ENCODE measurements at places on chromosomes 6 and 20.

DNA sequence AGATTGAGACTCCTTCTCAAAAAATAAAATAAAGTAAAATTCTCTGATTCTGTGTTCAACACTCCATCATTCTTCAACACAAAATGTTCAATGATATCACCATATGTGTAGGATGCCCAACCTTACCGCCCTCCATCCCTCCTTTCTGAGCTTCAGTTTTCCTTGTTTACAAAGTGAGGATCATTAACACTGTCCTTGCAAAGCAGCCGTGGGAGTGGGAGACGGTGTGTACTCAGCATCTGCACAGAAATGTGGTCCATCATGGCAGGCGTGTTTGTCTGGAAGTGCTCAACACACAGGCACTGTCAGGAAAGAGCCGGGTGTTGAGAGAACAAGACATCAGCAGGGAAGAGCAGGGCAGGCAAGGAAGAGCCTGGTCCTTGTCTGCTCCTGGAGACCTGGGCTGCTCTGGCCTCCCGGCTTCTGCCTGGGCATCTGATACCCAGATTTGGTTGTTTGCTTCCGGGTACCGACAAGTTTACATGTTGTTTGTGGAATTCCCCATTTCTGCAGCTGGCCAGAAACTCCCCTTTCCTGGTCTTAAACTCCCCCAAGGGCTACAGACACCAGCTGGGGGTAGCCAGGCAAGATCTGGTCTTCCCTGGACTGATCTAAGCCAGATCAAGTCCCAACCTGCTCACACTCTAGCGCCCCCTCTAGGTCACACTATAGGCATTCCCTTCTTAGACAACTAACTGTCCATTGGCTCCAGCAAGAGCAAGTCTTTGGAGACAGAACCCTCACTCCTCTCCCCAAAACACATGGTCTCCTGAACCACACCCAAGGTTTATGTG, 26.7 kb upstream of the TTPAL start:
- DNase-seq: no peak

GRCh38 chr20:43017241-43018030, 172.3 kb downstream of the PTPRT start:
- no peak for DNase-seq

- DNase-seq: no peak
These were observed 501.4 kb downstream of the BCKDHB start for GRCh38 chr6:80607811-80608391.

- DNase-seq: no peak
These were observed 551.6 kb upstream of the JARID2 start for GRCh38 chr6:14694308-14694707.

DNA sequence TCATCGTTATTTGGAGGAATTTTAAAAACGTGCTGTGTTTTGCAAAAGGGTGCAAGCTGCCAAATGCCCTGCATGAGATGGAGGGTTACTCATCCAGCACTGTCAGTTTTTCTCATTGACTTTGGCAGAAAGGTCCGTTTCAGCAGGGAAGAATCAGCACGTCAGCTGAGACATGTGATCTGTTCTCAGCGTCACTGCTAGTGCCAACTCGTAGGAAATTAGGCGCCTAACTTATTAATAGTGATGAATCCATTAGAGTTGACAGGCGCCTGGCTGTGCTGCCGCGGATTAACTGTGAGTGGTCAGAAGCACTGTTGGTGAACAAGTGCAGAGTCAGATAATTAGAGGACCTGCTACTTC, 175.5 kb upstream of the FOXQ1 start:
- no peak for DNase-seq

- DNase-seq: no peak
These were observed 475.3 kb upstream of the JARID2 start for GRCh38 chr6:14770572-14770971.

- DNase-seq: no peak
These were observed 203.2 kb upstream of the MAP3K7 start for GRCh38 chr6:90790058-90790457.

DNA sequence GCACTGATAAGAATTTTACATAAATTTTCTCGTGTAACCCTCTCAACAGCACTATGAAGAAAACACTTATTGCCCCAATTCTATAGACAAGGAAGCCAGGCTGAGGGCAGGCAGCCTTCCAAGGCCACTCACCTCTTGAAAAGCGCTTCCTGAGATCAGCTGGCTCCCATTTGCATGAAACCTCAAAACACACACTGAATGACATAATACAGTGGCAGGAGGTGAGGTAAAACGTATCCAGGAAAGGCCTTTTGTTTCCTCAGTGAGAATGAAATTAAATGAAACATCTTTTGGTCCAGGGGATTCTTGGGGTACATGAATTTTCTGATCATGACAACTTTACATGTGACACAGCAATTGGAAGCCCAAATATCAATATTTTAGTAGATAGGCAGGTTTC, 112.5 kb downstream of the WDR27 start:
- DNase-seq: no peak

- no peak for DNase-seq
These were observed 16.6 kb upstream of the WFDC12 start for GRCh38 chr20:45140836-45141235.

- DNase-seq: no peak
These were observed 11.9 kb downstream of the ZNF335 start for GRCh38 chr20:45959956-45960630.

DNA sequence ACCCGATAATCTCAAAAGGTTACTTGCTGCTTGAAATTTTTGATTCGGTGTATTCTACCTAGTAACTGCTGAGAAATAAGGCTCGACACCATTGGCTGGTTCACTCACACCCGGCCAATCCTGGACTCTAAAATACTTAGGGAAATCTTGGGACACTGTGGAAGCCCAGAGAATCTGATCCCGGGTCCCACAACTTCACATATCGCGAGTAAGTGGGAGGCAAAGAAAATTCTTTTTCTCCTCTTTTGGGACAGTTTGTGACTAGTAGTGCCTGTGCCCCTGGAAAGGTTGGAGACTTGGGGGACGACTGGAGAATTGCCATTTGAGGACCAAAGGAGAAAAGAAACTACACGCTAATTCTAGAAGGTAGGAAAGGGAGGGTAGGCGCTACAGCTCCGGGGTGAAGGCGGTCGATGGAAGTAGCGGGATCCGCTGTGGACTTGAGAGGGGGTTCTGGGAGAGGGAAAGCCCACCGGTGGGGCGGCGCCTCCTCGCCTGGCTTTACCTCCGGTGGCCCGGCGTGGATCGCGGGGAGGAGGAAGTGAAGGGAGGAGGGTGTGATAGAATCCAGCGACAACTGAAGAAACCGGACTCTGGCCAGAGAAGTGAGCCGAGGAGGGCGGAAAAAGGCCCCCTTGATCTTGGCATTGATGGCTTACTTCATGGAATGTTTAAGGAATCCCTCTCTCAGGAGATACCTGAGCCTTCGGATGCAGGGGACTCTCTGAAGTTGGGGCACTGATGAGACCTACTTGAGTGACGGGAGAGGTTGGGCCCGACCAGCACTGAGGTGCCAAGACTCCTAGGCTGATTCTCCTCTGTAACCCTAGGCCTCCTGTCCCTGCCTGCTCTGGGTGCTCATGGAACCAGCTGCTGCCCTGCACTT, 18.8 kb upstream of the BTN3A3 start:
- DNase-seq: no peak

DNA sequence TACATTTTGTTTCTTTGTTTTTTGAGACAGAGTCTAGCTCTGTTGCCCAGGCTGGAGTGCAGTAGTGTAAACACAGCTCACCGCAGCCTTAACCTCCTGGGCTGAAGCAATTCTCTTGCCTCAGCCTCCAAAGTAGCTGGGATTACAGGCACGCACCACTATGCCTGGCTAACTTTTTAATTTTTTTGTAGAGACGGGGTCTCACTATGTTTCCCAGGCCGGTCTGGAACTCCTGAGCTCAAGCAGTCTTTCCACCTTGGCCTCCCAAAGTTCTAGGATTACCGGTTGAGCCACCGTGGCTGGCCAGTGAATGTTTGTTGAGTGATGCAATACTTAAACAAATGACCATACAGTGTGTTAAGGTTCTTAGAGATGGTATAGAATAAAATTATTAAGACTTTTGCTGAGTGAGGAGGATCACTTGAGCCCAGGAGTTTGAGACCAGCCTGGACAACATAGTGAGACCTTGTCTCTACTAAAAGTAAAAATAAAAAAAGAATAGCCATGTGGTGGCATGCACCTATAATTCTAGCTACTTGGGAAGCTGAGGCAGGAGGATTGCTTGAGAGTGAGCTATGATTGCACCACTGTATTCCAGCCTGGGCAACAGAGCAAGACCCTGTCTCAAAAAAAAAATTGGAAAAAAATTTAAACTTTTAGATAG, 13.4 kb downstream of the CEP250 start:
- no peak for DNase-seq

DNA sequence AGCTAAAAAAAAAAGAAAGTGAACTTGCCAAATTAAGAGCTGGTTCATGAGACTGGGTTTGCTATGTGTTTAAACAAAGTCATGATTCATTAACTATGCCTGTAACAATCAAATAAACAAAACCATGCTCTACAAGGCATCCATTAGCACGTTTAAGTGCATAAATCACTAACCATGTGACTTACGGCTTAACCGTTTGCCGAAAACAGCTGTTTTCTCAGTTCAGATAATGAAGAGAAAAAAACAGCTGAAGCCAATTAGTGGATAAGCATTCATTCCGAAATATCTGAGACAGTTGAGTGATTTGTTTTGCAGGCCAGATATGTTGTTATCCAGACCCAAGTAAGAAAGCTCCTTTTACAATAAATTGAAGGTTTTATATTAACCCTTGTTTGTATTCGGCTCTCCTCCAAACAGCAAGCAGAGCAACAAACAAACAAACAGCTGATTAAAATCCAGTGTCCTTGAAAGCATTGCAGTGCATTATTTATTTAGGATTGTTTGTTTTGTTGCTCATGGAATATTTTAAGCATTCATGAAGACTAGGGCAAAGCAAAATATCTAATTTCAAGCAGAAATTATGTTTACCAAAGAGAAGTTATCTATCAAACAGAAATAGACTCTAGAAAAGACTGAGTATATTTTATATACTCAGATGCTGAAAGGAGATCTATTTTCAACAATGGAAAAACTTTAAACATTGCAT, 343.5 kb downstream of the RFPL4B start:
- DNase-seq: no peak

- no peak for DNase-seq
These were observed 20.7 kb upstream of the ASIP start for GRCh38 chr20:34220561-34220960.

GRCh38 chr6:83429857-83430610, 817 bp downstream of the ME1 start:
- no peak for DNase-seq

- DNase-seq: no peak
These were observed 81.8 kb upstream of the INSM1 start for GRCh38 chr20:20286061-20286460.

DNA sequence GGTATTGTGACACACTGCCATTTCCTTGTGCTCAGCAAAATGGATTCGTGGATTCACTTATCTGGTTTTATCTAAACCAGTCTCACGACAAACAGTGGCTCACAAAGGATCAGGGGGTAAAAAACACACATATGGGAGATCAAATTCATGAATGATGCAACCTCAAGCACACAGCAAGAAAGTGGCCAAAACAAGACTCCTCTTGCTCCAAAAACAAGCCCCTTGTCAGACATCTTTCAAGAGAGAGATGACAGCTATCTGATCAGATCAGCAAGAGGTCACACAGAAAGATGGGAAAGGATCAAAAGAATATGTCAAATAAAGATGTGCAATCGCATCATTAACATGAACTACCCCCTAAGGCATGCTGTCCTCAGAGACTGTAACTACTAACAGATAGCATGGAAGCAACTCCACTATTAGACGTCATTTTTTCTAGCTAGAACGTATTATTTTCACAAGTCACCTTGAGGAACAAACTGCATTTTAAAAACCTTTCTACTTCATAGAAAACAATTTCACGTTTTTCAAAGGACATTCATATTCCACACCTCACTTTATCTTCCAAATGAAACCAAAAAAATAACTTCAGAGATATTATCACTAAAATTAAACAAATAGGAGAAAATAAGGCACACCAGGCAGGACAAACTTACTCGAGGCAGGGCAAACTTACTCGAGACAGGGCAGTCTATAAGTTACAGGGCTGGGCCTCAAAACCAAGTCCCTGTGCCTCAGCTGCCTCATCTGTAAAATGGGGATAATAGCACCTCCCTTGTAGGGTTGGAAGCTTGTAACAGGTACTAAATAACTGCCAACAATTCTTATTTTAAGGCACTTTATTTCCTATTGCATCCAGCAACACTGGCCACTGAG, 122.3 kb downstream of the PREX1 start:
- no peak for DNase-seq

DNA sequence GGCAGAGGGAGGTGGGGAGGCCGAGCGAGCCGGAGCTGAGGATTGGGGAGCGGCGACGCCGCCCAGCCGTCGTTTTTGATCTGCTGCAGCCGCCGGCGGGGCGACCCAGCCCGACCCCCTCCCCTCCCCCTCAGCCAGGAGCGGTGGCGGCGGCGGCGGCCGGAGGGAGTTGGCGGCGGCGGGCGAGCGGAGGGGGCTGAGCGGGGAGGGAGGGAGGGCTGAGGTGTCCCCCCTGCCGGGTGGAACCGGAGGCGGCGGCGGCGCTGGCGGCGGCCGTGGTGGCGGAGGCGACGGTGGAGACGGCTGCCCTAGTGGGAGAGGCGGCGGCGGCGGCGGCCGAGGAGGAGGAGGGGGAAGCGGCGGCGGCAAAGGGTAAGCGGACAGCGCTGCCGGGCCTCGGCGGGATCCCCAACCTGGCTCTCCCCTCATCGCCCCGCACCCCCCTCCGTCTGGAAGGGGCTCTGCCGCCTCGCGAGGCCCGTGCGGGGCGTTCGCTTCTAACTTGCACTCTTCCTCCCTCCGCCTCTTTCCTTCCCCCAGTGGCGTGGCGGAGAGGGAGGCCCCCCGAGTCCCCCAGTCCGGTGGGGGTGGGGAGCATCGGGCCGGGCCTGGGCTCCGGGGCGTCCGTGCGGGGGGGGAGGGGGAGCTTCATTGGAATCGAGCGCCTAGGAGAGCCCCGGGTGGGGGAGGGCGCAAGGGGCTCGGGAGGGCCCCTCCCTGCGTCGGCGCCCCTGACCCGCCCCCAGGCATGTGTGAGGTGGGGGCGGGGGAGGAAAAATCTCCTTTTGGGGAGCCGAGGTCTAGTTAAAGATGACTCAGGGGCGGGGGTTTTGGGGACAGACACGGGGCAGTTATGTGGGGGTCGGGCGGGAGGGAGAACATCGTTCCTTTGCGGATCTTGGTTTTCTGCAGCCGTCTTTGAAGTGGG, at the start of gene TAB2:
Gene TAB2, plus strand, starts transcription at position 69 of the 928 bp plus-strand sequence. CDS start 52,286 bp downstream, outside the sequence.
- peak; percentile 67 for DNase-seq

- DNase-seq: no peak
These were observed 42.4 kb upstream of the ZBP1 start for GRCh38 chr20:57662456-57663240.

GRCh38 chr6:107819217-107819616, 4.9 kb downstream of the SCML4 start:
- DNase-seq: no peak

DNA sequence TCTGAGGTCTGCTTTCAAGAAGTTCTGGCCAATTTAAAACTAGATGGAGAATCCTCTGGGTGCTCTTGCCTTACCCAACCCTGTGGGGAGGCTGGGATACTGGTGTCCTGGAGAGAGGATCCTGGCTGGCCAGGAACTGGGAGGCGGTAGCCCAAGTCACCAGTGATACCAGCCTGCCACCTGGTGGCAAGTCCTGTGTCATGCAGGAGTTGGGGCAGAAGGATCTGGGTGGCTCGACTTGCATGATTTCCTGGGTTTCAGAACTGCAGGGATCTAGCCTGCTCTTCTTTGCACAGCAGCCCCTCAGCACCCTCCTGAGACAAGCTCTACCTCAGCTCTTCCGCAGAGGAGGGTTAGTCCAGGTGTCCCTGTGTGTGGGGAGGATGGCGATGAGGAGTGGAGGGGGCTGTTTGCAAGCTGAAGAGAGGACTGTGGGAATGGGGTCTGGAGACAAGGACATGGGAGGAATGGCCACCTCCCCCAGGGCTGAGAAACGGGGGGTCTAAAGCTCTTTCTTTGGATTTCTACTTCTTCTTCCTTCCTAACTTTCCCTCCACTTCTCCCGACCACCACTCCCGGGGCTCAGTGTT, 4.2 kb downstream of the KCNK17 start:
- peak; percentile 16 for DNase-seq
